ENCODE measurements at places on chromosomes 1 and 21.

- DNase-seq: no peak
Observed at GRCh38 chr1:242043165-242043564, 44.3 kb upstream of the MAP1LC3C start.

- DNase-seq: no peak
Observed at GRCh38 chr1:174058624-174059023, 36.5 kb upstream of the RC3H1 start.

- no peak for DNase-seq
Observed at GRCh38 chr1:56285554-56286402, 293.6 kb downstream of the PLPP3 start.

- no peak for DNase-seq
Observed at GRCh38 chr1:26477446-26478152, 5.4 kb downstream of the HMGN2 start.

GRCh38 chr1:44413740-44414139 lies 8.7 kb downstream of the RNF220 start:
- no peak for DNase-seq

DNA sequence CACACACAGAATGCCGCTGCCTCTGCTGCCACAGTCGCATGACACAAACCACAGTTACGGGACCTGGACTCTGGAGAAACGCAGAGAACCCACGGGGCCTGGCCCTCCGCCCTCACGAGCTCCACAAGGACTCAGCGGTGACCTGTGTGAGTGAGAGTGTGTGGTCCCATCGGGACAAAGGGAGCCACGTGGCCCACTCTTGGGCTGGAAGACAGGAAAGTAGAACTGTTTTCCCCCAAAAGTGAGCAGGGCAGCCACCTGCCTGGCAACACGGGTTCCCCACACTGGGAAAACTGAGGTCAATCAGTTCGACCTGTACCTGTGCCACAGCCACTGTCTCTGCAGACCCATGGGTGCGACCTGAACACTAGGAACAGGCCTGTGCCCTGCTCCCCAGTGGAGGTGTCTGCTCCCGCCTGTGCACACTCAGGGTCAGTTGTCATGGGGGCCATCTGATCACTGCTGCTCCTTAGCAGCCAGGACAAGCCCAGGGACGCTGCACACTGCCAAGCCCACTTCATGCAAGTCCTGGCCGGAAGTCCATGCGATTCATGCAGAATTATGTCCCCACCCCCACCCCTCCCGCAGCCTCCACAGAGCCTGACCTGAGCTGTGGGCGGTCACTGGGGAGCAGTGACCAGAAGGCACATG lies 54.4 kb upstream of the ADARB1 start:
- no peak for DNase-seq

DNA sequence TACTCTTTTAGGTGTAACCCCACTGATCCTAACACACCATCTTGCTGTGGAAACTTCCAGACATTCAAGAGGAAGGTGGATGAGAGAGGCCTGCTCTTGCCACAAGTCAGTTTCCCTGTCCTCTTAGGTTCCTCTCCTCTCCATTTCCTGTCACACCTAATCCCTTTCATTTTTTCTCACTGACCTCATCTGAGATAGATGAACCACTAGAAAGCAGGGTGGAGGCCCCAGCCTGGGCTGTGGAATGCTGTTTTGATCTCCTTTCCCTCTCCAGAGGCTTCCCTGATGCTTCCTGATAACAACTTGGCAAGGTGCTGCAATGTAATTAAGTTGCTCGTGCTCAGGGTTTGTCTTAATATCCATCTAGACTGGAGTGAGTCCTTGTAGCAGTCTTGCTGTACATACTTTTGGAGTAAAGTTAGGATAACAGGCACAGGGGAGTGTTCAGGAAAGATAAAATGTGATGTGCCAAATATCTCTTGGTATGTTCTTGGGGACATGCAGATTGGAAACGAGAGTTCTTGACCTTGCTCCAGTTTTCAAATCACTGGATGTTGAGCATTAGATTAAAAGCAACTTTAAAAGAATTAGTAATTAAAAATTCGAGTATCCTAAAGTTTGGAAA lies 11.2 kb downstream of the LRRC42 start:
- DNase-seq: no peak

DNA sequence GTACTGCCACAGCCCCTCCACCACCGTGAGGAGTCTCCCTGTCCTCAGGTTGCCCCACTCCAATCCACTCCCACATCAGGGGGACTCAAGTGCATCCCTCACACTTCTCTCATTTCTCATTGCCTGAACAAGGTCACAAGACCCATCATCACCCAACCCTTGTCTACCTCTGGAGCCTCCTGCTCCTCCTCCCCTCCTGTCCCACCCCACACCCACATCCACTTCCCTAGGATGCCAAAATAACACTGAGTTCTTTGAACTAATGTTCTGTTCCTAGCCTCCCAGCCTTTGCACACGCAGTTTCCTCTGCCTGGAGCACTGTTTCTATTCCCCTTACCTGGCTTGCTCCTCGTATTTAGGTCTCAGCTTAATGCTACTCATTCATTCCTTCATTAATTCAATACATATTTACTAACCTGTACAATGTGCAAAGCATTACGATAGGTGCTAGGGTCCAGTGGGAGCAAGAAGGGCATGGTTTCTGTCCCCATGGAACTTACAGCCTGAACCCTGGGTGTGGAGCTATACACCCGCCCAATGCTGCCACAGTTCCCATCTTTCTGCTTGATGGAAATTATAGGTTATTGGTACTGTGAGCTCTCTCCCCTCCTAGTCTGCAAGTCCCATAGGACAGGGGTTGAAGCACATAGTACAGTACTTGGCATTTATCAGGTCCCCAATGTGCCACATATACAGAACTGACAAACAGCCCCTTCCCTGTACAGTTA lies 96.1 kb upstream of the GRIK3 start:
- no peak for DNase-seq

DNA sequence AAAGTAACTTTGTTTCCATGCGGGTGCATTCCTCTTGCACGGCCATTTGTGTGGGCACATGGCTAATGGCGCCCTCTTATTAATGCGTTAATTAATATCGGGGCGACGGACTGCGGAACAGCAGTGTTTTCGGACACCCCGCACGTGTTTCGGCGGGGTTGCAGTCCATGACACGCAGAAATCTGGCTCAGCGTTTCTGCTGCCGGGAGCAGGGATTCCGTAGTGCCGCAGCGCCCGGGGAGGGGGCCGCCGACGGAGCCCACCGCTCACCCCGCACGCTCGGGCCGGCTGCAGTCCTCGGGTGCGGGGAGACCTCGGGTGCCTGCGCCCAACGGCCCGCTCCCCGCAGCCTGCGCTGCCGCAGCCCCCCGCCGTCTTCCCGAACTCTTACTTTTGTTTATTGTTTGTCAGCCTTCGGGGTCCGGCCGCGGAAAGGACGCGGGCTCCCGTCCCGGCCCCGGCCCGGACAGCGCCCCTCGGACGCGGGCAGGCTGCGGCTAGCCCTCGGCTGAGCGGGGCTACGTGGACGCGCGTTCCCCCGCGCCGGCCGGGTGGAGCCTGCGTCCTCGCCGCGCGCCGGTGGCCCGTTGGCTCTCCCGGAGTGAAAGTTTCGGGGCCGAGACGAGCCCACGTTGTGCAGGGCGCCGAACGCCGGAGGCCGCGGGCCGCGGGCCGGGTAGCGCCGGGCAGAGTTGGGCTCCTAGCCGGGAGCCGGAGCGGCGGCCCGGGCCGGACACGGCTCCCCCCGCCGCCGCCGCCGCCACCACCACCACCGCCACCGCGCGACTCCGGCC lies 849 bp downstream of the NFIA start:
- no peak for DNase-seq

GRCh38 chr1:64427879-64428278 lies 42.0 kb upstream of the CACHD1 start:
- DNase-seq: no peak

DNA sequence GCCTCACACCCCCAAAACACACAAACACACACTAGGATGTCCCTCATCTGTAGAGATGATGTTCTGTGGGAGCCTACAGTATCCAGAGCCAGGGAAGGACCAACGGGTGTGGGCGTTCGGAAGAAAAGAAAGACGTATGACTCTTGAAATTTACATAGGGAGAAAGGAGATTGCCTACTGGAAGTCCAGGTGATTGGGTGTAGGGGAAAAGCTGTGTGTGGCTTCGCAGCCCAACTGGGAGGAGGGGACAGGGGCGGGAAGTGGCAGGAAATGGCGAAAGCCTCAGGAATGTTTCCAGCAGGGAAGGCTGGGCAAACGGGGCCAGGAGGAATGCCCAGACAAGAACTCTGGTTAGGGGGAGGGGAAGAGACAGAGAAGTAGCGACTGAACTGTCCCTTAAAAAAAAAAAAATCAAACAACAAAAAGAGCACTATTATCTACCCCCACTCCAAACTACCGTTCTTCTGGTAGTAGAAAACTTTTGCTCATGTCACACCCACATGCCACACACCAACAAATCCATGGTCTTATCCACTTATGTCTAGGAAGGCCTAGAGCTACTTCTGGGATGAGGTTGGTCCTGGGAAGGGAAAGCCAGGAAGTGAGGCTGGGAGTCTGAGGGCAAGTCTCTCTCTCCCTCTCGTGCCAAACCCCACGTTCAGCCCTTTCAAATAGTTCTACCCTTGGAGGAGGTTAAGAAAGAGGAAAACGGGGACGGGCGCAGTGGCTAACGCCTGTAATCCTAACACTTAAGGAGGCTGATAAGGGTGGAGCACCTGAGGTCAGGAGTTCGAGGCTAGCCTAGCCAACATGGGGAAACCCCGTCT lies 1.8 kb upstream of the CKS1B start:
- DNase-seq: no peak

- DNase-seq: no peak
Observed at GRCh38 chr1:111172463-111172862, 28.0 kb downstream of the DENND2D start.

DNA sequence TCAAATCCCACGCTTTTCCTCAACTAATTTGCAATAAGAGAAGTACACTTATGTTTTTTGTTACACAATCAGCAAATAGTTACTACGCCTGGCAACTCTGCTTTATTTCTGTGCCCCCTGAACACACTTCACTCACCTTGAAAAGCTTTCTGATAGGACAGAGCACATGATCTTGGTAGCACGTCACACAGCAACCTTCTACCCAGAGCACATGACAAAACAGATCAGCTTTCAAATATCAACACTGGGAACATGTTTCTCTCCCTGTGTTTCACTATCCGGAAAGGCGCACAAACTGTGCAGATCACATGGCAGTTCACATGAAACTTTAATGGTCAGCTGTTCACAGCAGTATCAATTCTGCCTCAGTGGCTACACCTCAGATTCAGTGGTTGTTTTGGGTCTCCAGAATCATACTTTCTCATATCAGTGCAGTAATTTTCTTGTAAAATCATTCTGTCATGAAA lies 2.2 kb downstream of the SLC19A2 start:
- DNase-seq: no peak

DNA sequence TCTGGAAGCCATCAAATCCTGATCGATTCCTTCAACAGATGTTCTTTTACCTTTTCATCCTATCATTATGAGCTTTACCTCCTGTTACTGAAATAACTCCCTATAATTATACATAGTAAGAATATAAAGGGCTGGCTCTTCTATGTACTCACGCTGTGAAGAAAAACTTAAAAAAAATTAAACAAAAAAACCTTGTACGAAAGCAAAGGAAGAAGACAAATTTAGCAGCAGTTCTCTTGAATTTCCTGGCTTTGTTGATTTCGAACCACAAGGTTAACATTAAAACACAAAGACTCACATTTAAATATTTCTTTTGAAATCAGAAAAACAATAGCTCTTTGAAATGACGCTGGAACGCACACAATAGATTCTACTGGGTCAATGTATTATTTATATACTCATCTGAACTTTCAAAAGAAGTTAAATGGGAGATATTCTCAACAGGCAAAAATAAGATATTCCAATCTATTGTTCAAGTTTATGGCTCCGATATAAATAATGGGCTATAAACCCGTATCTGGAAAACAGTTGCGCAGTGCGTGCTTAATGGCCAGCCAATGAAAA lies 13.6 kb upstream of the SPEN start:
- DNase-seq: no peak

GRCh38 chr1:239802275-239802674 lies 289.4 kb upstream of the FMN2 start:
- DNase-seq: no peak

- DNase-seq: no peak
Observed at GRCh38 chr1:214574598-214575411, 23.4 kb upstream of the PTPN14 start.

DNA sequence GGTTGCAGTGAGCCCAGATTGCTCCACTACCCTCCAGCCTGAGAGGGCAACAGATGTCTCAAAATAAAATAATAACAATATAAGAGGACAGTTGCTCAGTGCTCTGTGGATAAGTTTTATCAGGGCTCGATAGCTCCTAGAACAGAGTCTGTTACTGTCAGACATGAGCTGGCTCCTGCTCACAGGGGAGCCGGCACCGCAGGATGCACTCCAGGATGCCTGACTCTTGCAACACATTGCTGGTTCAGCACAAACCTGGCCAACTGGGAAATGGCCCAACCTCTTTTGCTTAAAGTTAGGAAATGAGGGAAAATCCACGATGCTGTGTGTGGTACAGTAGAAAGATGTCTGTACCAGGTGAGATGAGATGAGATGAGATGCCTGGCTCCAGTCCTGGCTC lies 5.8 kb upstream of the CTSE start:
- DNase-seq: no peak

DNA sequence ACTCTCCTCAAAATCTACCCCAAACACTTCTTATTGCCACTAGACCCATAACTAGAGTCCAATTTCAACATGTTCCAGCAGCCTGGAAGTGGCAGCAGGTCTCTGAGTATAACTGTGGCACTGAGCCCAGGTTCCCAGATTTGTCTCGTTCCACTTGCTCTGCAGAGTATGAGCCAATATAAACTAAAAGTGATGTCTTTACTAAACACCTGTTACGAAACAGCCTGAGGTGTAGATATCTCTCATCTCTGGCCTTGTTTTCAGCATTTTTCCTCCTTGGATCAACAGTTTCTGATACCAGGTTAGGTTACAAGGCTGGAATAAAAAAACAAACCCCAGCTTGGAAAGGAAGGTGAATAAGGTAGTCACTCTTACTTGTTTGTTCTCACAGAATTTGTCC lies 25.2 kb upstream of the PRDX6 start:
- no peak for DNase-seq

DNA sequence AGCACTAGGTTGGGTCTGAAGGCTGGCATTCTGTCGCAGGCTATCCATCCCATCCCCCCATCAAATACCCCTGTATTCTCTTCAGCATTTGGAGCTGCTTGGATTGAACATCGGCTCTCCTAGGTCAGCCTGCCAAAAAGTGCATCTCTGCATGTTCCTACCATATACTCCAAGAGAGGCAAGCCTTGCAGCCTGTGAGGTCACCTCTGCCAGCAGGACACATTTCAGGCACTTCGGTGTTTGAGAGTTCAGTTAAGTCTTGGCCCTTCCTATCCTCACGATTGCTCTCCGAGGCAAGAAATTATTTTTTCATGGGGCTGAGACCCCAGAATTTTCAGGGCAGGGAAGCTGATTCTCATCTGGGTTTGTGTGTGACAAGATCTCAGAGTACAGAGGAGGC lies 2.6 kb downstream of the GPR25 start:
- no peak for DNase-seq
